Stimulated activated naive CD4-positive, alpha-beta T cell (primary cell): ENCODE measurements at places on chromosomes 7 and 10.

DNA sequence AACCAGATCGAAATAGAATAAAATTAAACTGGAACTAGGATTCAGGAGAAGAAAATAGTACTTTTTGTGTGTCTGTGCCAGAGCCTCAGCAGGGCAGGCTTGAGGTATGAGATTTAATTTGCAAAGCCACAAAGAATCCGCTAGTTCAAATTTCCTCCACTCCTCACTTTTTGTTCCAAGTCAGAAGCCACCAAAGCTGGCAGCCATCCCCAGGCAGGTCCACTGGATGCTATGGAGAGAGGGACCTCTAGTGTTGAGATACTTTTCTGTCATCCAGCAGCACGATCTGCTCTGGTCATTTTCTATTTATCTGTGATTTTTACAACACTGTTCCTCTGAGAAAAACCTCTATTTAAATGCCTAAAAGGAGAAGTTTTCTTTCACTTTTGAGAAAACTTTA, 147.9 kb upstream of the FRMD4A start:
- DNase-seq: no peak

DNA sequence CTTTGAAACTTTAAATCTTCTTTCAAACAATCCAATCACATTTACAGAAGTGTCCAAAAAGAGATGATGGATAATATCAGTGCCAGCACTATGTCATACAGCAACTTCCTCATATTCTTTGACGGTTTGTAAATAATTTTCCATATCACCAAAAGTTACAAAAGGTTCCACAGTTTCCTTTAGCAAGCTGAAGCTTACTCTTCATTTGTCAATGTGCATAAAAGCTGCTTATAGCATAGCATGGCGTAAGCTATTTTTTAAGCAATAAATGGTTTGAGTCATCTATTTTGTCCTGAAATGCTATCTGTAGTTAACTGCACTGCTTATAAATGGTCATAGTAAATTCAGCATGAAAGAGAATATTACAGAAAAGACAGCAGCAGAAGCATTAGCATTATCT, 95.1 kb downstream of the ETV1 start:
- DNase-seq: no peak

DNA sequence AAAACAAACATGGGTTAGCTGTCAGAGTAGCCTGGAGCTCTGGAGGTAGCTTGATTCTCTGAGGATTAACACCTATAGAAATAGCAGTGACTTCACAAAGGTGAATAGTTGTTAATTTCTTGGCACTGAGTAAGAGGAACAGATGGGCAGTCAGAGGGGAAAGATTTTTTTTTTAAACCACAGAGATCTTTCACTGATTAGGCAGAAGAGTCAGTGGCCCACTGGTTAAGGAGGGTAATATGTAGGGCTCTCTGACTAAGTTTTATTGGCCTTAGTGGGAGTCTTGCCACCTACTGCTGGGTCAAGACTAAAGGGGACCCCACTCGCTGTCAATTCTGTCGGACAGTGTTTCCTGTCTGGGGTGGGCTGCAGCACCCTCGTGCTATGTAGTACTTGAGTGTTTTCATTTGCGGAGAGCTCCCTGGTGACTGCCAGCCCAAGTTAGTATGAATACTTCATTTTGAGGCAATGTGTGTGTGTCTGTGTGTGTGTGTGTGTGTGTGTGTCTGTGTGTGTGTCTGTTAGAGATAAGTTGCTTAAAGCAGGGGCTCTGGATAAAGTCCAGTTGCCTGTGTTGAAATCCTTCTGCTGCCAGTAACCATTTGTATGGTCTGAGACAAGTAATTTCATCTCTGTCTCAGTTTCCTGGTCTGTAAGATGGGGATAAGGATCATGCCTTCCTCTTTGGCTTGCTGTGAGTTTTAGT, 145.2 kb downstream of the ARID5B start:
- no peak for DNase-seq

- DNase-seq: no peak
Observed at GRCh38 chr7:37450035-37450434, 1.4 kb upstream of the ELMO1 start.

- DNase-seq: no peak
Observed at GRCh38 chr7:39700932-39701331, 77.6 kb downstream of the RALA start.

GRCh38 chr7:152463709-152464311, 28.0 kb upstream of the KMT2C start:
- DNase-seq: peak; percentile 98

GRCh38 chr10:59870152-59870551, 36.2 kb downstream of the CCDC6 start:
- no peak for DNase-seq

DNA sequence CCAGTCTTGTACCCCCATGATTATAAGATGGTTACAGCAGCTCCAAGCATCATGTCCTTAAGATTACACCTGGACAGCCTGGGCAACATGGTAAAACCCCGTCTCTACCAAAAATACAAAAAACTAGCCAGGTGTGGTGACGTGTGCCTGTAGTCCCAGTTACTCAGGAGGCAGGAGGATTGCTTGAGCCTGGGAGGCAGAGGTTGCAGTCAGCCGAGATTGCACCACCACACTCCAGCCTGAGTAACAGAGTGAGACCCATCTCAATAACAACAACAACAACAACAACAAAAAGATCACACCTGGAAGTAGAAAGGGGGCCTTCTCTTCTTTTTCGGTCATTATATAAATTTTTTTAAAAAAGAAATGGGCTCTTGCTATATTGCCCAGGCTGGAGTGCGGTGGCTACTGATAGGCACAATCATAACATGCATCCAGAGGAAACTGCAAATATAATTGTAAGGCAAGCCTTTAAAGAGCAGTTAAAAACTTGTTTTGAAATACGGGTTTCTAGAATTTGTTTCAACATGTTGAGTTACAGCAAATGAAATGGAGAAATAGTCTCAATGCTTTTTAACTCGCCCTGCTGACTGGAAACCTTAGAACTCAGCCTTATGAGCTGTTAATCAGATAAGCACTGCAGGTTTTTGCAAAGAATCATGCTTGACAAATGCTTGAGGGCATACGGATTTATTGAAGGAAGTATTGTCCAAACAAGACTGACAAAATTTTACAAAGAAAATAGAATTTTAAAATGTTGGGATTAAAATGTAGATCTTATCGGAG, 4.7 kb upstream of the ENTPD7 start:
- no peak for DNase-seq

- DNase-seq: no peak
Observed at GRCh38 chr7:119270045-119270464, 1002.9 kb upstream of the KCND2 start.

DNA sequence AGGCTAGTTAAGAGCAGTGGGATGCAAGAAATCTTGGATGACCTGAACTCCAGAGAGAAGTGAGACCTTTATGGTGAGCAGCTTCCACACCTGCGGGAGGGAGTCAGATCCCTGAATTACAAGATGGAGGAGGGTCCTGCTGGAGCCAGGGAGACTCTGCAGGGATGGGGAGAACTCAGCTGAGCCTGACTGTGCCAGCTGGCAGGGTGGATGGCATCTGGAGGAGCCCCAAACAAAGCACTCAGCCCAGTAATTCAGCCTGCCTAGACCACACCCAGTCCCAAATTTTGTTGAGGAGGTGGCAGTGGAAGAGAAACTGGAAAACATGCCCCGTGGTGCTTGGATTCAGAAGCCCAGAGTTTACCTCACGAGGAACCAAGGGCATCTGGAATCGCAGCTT, 208.2 kb downstream of the WDR11 start:
- DNase-seq: no peak

DNA sequence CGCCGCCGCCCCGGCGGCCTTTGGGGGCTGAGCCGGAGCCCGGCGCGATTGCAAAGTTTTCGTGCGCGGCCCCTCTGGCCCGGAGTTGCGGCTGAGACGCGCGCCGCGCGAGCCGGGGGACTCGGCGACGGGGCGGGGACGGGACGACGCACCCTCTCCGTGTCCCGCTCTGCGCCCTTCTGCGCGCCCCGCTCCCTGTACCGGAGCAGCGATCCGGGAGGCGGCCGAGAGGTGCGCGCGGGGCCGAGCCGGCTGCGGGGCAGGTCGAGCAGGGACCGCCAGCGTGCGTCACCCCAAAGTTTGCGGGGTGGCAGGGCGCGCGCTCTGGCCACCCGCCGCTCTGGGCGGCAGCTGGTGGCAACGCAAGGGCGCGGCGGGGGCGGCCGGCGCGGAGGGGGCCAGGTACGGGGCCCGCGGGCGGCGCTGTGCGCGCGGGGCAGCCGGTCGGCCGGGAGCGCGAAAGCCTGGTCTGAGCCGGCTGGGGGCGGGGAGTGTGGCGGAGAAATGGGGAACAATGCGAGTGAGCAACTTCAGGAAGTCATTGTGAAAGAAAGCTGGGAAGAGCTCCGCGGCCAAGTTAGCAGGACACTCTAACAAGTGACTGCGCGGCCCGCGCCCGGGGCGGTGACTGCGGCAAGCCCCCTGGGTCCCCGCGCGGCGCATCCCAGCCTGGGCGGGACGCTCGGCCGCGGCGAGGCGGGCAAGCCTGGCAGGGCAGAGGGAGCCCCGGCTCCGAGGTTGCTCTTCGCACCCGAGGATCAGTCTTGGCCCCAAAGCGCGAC, at the start of gene IKZF1:
Gene IKZF1 (plus strand): TSS at position 588 of the 782 bp plus-strand sequence. CDS start 14,346 bp downstream, outside the sequence.
- DNase-seq: peak; percentile 67

- no peak for DNase-seq
Observed at GRCh38 chr10:132164761-132165278, 21.9 kb upstream of the DPYSL4 start.

- DNase-seq: no peak
Observed at GRCh38 chr7:31775556-31775955, 88.5 kb downstream of the PPP1R17 start.

DNA sequence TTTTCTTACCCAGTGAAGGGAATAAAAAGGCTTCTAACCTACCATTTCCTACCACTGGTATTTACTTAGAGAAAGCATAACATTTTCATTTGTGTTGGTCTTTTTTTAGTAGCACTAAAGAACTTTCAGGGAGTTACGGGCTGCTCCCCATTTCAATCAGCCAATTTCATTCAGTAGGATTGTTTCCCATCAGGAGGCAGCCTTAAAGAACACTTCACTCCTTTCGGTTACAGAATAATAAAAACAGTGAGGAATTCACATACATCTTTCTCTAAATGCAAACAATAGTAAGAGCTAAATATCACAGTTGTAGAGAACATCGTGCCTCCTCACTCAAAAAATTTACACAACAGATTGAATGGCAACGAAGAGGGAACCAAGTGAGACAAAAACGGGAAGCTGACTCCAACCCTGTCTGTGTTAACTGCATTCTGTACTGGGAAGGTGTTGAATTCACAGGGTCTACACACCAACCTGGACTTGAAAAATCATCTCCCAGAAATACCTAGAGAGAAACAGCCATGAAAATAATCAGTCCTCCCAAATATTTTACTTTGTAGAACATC, 55.5 kb upstream of the ABLIM1 start:
- DNase-seq: no peak

DNA sequence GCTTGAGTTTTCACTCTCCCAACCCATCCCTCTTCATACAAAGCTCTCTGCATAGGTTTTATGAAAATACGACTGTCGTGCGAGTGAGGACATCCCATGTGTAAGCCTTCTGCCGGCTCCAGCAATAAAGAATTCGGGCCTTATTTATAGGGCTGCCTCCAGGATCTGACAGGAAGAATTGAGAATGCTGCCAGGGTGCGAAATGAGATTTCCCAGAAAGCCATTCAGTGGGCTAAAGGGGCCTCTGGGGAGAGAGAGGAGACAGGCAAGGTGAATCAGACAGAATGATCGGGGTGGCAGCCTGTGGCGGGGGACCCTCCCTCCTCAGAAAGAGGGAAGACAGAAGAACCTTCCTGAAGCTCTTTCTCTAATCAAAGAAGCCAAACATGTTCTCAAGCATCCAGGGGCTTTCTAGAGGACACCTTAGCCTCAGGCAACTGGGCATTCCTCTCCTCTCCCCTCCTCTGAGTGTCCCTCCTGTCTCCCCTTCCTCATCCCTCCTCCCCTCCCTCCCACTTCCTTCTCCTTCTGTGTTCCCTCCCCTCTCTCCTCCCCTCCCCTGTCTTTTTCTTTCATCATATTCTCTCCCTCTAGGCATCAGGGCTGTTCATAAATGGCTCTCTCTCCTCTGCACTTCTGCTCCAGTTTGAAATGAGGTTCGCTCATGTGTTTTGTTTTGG, 410.9 kb downstream of the TYW1 start:
- no peak for DNase-seq

GRCh38 chr10:5816170-5816569, 2.9 kb upstream of the GDI2 start:
- DNase-seq: no peak

GRCh38 chr7:40700653-40701421, 566.0 kb downstream of the SUGCT start:
- DNase-seq: no peak

GRCh38 chr10:27542812-27543211, 38.7 kb downstream of the RAB18 start:
- no peak for DNase-seq

GRCh38 chr10:47249881-47250280, 50.1 kb upstream of the GDF10 start:
- no peak for DNase-seq

DNA sequence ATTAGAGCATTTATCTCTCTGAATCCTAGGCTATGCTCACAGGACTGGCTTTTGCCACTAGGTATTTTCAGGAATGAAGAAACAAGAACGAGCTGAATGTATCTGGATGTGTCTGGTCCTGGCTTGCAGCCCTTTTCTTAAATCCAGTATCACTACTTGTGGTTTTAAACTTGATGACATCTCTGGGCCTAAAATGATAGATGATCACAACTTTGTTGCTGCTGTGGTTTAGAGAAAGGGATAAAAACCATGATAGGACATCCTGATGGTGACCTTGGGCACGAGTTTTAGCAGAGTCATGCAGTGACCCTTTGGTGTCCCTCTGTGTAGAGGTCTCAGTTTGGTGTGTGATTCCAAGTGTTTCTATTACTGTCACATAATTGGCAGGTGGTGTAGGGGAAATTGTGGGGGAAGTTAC, 31.7 kb upstream of the SEMA3C start:
- no peak for DNase-seq

- no peak for DNase-seq
Observed at GRCh38 chr10:12614177-12614995, 265.0 kb downstream of the CAMK1D start.

DNA sequence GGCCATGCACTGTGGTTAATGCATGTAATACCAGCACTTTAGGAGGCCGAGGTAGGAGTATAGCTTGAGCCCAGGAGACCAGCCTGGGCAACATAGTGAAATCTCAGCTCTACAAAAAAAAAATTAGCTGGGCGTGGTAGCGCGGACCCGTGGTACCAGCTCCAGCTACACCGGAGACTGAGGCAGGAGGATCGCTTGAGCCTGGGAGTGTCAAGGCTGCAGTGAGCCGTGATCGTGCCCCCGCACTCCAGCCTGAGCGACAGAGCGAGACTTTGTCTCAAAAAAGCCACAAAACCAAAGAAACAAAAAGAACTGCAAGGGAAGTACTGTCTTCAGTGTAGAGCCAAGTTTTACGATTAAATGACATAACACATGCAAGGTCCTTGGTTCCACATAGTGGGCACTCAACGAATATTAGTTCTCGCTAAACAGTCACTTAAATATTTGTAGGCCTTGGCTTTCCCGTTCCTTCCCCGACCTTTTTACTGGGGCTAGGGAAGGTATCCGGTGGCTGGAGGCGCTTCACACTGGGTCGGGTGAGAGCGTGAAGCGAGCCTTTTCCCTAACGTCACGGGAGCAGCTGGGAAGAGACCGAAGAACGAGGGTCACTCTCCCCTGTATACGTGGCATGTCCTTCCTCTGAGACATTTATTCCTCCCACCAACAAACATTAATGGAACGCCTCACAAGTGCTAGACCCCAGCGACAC, 993 bp upstream of the SND1 start:
- peak; percentile 64 for DNase-seq
